ENCODE measurements at places on chromosomes 2 and 18. TPM values are rescaled to one million over a fixed set of nuclear protein-coding genes. Genes with fewer than 3 reads are reported as not detected.

- DNase-seq, result no peak
Observed at GRCh38 chr18:76126327-76126726, 368.7 kb downstream of the ZNF516 start.

GRCh38 chr2:15177103-15177502, 384.0 kb downstream of the NBAS start:
- DNase-seq, result no peak

DNA sequence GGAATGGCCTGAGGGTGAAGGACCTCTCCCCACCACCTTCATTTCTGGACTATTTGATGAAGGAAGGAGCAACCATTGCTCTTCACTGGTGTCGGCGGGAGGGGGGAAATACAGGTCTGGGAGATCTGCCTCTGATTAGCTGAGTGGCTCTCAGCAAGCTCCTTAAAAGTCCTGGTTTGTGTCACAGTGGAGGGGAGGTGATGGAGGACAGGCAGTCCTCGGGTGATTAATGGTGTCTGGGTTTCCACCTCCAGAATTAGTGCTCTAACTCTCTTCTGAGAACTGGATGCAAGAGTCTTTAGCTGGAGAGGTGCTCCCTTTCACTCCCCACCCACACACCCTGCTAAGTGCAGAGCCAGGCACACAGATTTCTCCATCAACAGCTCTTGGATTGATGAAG, 83.2 kb downstream of the TTC32 start:
- DNase-seq, result no peak

The WDR43 gene
- total RNA-seq, result 37.4 TPM
